ENCODE measurements at places on chromosomes 1 and 21.

DNA sequence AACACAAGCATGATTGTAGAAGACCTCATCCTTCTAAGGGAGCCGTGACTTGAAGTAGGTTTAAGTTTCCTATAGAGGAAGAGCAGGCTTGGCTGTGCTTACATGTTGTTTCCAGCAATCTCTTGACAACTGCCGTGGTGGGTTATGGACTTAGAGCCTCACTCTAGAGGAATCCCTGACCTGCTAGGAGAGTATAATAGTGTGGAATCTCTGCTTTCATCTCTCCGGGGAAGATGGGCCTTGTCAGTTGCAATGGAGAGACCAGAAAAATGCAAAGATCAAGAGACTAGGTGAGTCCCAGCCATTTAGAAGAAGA lies 137.6 kb downstream of the MIS18A start:
- no peak for DNase-seq

DNA sequence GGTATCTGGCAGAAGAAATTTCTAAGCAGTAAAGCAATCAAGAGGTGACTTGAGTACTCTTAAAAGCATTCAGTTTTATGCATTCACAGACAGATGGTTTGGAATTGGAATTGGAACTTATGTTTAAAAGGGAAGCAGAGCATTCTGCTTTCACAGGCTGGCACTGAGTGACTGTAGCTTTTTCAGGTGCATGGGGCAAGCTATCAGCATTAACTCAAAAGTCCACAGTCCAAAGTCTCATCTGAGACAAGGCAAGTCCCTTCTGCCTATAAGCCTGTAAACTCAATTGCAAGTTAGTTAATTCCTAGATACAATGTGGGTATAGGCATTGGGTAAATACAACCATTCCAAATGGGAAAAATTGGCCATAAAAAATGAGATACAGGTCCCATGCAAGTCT lies 1620.3 kb downstream of the MRPL39 start:
- no peak for DNase-seq

- no peak for DNase-seq
Measured at GRCh38 chr1:109969146-109969829, 15.3 kb upstream of the AHCYL1 start.

DNA sequence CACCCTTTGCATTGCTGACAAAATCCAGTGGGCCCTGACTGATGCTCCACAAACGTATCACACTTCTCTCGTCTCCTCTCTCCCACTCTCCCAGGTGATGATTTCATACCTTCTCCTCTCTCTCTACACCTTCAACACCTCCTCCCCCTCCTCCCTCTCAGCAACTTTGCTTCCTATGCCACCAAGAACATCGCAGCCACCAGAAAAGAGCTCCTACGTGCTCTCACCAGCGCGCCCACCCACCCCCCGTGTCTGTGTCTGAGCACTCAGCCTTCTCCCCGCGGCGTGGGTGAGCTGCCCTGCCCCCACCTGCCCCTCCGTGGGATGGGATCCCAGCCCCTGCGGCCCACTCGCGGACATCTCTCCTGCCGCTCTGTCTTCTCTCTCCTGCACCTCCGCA lies 55.1 kb upstream of the COX20 start:
- DNase-seq, result no peak

GRCh38 chr1:211932933-211933254 lies 102.3 kb upstream of the LPGAT1 start:
- DNase-seq, result no peak

GRCh38 chr1:31154000-31154631 lies 85.6 kb downstream of the NKAIN1 start:
- DNase-seq, result no peak

GRCh38 chr1:34975771-34976170 lies 9.4 kb downstream of the TMEM35B start:
- DNase-seq, result no peak

DNA sequence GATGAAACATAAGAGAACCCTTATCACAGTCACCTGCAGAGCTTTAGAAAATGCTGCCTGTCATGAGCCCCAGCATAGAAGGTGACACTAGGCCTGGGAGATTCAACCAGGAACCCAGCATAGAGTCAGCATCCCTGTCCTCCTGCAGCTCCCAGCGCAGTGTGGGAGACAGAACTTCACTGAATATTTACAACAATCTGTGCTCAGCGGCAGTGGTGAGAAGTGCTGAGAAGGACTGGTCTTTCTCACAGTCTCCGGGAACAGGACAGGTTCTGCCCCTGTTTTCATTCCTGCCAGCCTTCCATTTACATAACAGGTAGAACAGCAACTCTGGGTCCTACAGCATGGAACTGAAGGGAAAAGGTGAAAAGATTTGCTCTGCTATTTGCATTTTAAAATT lies 83.5 kb upstream of the GADD45A start:
- DNase-seq, result no peak

DNA sequence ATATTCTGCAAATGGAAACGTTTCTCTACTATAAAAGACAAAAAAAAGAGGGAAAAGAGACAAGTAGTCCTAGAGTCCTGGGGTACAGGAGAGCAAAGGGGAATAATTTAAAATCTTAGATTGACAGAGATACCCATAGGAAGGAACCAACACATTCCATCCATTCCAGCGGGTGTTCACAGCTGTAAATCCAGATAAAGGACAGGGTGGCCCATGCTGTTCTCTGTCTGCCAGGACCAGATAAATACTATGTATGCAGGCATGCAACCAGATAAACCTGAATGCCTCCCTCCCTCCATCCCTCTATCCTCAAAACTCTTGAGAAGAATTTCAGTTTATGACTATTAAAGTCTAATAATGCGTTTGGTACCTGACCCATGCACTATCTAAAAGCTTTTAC lies 131.8 kb downstream of the PTPN14 start:
- no peak for DNase-seq

DNA sequence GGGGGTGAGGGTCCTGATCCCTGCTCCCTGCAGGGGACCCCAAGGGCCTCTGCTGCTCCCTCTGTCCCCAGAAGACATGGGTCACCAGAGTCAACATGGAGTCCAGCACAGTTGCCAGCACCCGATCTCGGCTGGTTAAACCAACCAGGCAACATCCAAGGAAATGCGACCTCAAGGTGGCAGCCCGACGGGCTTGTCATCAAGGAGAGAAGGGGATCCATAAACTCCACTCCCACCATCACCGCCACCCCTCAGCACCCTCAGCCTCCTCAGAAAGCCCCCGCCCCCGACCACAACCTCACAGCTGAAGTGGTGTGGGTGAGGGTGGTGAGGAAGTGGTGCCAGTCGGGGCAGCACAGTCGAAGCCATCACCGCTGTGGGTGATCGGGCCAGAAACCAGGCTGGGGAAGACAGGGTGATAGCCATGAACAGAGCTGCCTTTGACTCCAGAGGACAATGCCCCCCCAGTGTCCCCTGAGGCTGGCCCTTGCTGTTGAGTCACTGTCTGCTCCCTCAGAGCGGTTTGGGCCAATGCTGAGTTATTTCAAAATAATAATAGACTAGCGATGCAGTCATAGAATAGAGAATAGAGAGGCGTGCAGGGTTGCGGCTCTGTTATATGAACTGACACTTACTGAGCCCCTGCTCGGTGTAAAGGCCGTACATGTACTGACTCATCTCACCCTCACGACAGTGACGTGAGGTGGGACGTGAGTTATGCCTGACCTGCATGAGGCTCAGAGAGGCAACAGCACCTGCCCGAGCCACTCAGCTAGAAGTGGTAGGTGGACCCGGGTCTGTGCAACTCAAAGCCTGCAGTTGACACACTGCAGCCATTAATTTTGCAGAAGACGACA lies 88.7 kb upstream of the IFFO2 start:
- no peak for DNase-seq

DNA sequence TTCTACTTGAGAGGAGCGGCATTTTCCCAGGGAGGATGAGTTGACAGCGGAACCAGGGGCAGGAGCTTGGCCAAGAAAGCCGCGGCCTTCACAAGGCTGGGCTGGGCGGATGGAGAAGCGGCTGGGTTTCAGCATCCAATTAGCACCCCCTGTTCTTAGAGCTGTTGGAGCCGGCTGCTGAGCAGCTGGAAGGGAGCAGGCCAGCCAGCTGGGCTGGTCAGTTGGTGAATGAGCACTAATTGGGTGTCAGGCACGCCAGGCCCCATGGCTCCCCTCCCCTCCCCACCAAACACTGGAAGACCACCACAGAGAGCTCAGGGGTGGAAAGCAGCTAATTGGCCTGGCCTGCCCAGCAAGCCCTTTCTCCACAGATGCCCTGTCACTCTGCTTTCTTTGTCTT lies 245.6 kb downstream of the RRAGC start:
- DNase-seq, result no peak

DNA sequence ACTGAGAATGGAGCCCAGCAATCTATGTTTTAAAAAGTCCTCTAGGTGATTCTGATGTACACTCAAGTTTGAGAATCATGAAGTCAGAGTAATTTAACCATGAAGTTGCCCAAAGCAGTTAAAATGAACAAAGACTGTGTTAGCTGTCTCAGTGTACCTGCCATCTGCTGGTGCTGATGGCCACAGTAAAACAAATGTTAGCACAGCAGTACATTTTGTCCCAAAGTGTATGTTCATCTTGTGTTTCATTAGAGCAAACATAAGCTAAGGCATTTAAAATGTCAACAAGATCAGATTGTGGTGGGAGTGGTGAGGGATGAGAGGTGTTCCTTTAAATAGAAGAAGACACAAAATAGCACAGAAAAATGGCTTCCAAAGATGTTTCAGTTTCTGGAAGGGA lies 31.1 kb downstream of the FYB2 start:
- DNase-seq, result no peak

DNA sequence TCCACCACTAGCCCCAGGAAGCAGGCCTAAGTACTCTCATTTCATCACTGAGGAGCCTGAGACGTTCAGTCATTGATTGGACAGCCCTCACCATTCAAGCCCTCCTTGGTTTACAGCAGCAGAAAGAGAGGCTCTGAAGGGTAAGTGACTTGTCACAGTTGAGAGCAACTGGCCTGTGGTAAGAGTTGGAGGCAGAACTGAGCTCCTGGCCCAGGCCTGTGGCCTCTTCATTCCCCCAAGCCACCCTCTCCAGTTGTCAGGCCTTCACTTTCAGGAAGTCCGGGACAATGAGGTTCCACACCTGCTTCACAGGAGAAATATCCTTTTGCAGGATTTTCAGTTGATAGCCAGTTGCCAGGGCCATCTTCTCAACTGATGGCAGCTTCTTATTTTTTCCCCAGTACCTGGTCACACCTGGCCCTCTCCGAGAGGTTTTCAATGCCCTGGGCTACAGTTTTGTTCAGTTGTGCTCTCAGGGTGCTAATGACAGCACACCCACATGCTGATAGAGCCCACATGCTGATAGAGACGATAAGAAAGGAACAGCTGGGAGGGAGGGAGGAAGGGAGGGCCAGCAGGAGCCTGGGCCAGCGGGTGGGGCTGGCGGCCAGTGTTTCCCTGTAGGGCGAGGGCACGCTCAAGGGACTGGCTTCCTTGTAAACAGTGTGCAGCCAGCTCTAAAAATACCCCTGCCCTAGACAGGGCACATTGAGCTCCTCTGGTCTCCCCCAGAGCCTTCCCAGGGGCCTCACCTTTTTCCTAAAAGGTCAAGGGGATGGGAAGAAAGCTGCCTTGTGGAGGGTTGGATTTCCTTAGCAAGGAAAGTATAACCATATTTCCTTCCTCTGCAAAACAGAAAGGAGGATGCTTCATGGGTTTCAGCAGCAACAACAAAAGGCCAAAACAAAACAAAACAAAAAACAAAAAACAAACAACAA lies 112.7 kb upstream of the JUN start:
- peak; percentile 53 for DNase-seq

GRCh38 chr1:48099072-48099773 lies 102.0 kb upstream of the TRABD2B start:
- no peak for DNase-seq

GRCh38 chr21:36948686-36949085 lies 17.8 kb downstream of the HLCS start:
- no peak for DNase-seq

- DNase-seq, result no peak
Measured at GRCh38 chr1:27811741-27812500, 18.7 kb upstream of the PPP1R8 start.

DNA sequence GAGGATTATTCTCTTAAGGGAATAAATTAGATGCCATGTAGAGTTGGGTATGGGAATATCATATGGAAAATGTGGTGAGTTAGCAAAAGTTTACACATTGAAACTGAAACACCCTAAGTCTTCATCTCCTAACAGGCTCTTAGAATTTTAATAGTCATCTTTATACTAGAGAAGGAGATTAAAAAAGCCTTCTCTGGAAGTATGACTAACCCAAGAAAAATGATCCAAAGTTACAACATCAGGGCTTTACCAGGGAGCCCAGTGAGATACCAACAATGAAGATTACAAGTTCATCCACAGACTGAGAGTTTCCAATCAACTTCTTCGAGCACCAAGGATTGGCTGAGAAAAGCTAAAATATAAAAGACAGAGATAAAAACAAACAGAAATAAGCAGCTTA lies 70.0 kb upstream of the KIAA0040 start:
- DNase-seq, result no peak

DNA sequence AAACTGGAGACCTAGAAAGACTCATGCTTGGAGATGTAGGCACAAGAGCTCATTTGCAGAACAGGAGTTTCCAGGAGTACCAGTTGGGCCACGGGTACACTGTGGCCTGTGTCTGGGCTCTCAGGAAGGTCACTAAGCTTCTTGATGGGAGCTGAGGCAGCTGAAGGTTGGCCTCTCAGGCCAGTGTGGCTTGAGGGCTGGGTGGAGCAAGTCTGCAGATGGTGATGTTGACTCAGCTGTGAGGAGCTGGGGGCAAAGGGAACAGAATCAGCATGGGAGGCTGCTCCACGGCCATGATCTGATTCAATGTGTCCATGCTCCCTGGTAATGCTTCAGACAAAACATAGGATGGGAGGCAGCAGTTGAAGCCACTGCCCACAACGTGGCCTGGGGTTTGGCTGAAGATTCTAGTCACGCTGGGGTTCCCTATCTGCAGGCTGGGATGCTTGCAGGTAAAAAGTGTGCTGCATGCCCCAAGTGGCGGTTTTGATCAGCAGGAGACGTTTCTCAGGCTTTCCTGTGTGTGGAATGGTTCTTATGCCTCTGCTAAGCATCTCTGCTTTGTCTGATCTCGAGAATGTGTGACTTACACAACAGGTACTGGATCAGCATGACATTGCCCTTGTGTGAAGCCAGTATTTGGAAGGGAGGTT lies 15.4 kb upstream of the TENT5C start:
- DNase-seq, result no peak

DNA sequence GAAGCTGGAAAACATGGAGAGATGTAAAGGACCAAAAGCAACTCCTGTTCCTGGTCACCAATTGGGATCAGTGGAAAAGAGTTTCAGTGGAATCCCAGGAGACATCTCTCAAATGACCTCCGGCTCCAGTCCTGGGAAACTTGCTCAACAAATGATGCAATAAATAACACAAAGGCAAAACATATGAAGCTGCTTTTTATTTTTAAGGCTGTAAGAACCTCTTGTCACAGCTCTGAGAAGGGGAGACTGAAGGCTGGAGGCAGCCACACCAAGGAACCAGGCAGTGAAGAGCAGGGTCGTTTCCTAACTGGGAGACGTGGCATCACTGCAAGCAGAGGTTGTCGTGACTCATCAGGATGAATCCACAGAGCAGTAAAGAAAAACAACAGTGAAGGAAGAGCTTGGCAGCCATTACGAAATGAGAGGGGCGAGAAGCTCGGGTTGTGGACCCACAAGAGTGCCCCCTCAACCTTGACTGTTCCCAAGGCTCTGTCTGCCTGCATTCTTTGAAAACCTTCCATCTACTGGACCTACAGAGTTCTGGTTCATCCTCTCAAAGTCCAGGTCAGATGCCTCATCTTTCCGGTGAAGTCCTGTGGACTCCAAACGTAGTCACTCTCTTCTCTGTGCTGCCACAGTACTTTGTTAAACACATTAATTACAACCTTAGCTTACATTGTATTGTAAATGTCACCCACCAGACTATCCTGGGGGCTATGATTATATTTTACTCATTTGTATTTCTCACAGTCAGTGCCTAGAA lies 32.1 kb downstream of the JAK1 start:
- DNase-seq, result peak; percentile 68

Measured in dermis blood vessel endothelial cell (primary cell).